Suprapubic skin (tissue), 4 donors: ENCODE measurements at places on chromosomes 6 and 20. TPM values are rescaled to one million over a fixed set of nuclear protein-coding genes. Genes with fewer than 3 reads are reported as not detected.

FKBP1A gene
- total RNA-seq: 100.0 TPM

DNA sequence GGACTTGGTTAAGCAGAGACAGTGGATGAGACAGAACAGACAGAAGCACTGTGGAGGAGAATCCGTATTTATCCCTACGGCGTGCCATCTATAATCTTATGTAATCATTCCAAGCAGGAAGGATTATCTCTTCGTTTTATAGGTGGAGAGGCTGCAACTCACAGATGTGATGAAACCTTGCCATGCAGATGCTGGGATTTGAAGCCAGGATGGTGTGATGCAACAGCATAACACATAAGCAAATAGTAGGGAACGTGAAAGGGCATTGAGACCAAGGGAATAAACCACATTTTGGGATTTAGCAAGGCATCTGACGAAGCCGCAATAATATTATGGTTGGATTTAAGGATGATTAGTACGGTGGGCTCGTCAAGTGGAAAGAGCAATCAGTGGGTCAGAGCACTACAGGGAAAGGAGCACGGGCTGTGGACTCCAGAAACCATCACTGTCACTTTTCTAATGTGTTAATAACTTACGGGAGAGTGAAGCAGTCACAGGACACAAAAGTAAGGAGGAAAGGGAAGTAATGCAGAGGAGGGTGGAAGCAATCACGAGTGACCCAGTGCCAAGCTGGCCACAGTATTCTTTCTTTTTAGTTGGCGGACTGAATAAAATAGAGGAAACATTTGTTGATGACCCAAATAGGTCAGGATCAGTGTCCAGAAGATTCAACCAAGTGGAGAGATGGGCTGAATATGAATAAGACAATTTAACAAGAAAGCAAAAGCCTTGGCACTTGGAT lies 119.6 kb upstream of the EDN1 start:
- DNase-seq: no peak
- no peak overlapping the region for H3K4me3 ChIP-seq
- no peaks in the 10 kb centered on the region for H3K36me3 ChIP-seq
- H3K4me1 ChIP-seq: peaks cover 4% of the 10 kb centered on the region
- H3K27ac ChIP-seq: no peak overlapping the region

DEFB132 gene
- total RNA-seq: 0.34 TPM

DNA sequence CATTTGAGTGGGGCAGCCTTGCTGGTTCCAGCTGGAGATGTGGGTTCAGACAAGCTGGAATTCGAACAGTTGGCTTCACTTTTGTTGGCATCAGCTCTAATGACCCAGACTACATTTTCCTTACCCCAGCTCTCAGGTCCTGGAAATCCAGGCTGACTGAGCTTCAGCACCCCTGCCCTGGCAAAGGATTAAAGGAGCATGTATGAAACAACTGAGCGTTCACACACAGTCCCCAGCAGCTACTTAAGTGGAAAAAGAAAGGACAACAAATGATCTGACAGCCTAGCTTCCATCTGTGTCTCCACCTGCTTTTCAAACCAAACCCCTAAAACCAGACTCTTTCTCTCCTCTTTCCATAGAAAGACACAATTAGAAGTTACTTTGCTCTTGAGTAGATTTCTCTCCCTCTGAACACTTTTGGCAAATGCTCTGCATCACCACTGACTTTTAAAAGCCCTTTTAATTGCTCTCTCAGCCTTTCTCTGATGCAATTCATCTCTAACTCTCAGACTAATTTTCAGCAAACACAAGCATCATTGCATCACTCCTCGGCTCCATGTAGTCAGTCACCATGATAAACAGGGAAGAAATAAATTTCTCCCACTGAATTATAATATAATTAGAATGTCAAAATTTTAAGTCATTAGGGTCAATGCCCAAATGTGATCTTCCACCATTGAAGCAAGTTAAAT lies 28.1 kb downstream of the ROS1 start:
- no peaks in the 10 kb centered on the region for H3K4me1 ChIP-seq
- H3K36me3 ChIP-seq: no peaks in the 10 kb centered on the region
- H3K27me3 ChIP-seq: no peaks in the 10 kb centered on the region
- no peak overlapping the region for H3K27ac ChIP-seq
- no peak for DNase-seq
- H3K4me3 ChIP-seq: no peak overlapping the region

GRCh38 chr6:163243692-163244589 lies 170.6 kb upstream of the QKI start:
- H3K4me1 ChIP-seq: no peaks in the 10 kb centered on the region
- no peaks in the 10 kb centered on the region for H3K27me3 ChIP-seq
- no peak for DNase-seq
- H3K27ac ChIP-seq: peak overlapping the region; percentile 10
- no peak overlapping the region for H3K4me3 ChIP-seq

GRCh38 chr6:113464960-113465359 lies 392.2 kb upstream of the MARCKS start:
- H3K36me3 ChIP-seq: no peaks in the 10 kb centered on the region
- no peak for DNase-seq
- H3K27me3 ChIP-seq: no peaks in the 10 kb centered on the region
- no peak overlapping the region for H3K4me3 ChIP-seq
- no peaks in the 10 kb centered on the region for H3K4me1 ChIP-seq

GRCh38 chr20:39103732-39104131 lies 141.6 kb downstream of the DHX35 start:
- H3K27me3 ChIP-seq: peaks cover 36% of the 10 kb centered on the region
- no peak for DNase-seq
- H3K4me1 ChIP-seq: no peaks in the 10 kb centered on the region
- no peak overlapping the region for H3K27ac ChIP-seq
- H3K4me3 ChIP-seq: no peak overlapping the region

DNA sequence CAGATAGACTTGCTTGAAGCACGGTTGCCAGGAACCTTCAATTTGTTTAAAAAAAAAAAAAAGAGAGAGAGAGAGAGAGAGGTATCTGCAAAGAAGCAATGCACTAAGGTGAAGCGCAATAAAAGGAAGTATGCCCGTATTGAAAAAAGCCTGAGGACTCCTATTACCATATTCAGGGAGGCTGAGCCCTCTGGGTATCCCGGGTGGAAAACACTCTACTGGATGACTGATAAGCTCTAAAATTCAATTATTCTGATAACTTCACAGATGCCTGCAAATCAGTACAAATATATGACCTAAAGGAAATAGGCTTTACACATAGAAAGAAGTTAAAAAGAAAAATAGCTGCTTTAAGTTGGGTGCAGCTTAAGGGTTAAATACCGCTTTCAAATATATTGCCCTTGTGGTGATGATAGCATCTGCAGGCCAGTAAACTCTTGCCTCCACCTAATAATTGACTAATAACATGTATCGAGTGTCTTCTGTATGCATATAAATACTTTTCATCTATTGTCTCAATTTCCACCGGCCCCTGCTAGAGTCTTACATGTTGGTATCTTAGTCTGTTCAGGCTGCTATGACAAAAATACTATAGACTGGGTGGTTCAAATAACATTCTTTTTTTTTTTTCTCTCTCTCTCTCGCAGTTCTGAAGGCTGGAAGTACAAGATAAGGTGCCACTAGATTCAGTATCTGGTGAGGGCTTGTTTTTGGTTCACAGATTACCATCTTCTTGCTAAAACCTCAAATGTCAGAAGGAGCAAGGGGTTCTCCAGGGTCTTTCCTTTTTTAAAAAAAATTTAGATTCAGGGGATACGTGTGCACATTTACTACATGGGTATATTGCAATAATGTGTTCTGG lies 187.4 kb upstream of the JARID2 start:
- H3K27ac ChIP-seq: no peak overlapping the region
- no peak overlapping the region for H3K4me3 ChIP-seq
- no peaks in the 10 kb centered on the region for H3K27me3 ChIP-seq

BPIFB4 gene
- total RNA-seq: not detected

DNA sequence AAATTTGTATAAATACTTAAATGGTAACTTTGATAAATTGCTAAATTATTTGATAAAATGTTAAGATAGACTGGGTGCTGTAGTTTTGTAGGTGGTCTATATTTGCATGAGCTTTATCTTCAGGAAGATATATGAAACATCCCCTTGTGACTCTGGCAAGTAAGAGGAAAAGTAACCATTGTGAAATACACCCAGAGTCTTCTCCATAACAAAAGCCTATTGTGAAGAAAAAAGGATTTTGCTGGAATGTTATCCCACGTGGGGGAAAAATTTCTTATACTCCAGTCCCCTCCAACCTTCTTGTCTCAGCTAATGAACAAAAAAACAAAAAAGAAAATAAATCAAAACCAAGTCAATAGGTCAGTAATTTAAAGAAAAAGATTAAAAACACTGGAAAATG lies 600.7 kb downstream of the HDGFL1 start:
- H3K27ac ChIP-seq: no peak overlapping the region
- H3K4me1 ChIP-seq: no peaks in the 10 kb centered on the region
- no peaks in the 10 kb centered on the region for H3K27me3 ChIP-seq
- no peak overlapping the region for H3K4me3 ChIP-seq
- no peaks in the 10 kb centered on the region for H3K36me3 ChIP-seq
- no peak for DNase-seq

DNA sequence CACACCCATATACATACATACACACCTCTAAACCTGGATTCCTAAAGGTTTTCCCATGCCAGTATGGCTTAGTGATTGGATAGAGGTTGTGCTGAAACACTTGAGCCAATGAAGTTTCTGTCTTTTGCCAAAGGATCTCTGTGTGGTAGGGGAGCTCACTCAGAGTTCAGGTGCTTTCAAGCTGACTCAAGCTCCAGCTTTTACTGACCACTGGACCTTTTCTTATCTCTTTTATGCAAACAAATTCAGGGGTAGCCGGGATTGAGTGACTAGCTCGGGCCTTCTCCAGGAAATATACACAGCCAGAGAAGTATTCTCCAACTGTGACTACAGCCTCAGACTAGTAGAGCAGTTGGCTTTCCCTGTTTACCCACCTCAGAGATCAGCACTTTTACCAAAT lies 21.5 kb upstream of the DSE start:
- DNase-seq: no peak
- H3K27me3 ChIP-seq: no peaks in the 10 kb centered on the region
- H3K4me3 ChIP-seq: no peak overlapping the region
- H3K36me3 ChIP-seq: no peaks in the 10 kb centered on the region
- H3K4me1 ChIP-seq: peaks cover 19% of the 10 kb centered on the region

OR12D1 gene
- total RNA-seq: not detected

DNA sequence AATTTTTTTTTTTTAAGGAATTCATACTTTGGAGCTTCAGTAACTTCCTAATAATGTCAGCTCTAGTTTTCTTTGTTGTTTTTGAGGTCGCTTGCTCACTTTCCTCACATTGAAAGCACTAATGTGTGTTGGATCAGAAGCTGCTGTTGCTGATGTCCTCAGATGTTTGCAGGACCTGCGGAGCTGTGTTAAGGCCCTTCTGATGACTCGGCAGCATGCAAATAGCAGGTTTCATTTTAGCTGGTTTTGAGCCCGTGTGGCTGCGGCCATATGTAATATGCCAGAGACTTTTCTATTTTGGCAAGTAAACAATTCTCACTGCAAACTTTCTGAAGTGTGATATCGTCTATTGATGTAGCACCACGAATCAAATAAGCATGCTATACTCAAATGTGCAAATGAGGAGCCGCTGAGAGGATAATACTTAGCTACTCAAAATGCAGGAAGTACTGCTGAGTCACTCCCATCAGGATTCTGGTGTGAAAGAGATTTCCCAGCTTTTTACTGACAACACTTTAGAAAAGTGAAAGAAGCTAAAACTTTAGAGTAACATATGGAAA lies 187.8 kb downstream of the SASH1 start:
- H3K27ac ChIP-seq: peak overlapping the region; percentile 66
- H3K36me3 ChIP-seq: peaks cover 84% of the 10 kb centered on the region
- peak overlapping the region; percentile 17 for H3K4me3 ChIP-seq
- H3K27me3 ChIP-seq: no peaks in the 10 kb centered on the region
- DNase-seq: no peak

BMP5 gene
- total RNA-seq: 0.13 TPM

DNA sequence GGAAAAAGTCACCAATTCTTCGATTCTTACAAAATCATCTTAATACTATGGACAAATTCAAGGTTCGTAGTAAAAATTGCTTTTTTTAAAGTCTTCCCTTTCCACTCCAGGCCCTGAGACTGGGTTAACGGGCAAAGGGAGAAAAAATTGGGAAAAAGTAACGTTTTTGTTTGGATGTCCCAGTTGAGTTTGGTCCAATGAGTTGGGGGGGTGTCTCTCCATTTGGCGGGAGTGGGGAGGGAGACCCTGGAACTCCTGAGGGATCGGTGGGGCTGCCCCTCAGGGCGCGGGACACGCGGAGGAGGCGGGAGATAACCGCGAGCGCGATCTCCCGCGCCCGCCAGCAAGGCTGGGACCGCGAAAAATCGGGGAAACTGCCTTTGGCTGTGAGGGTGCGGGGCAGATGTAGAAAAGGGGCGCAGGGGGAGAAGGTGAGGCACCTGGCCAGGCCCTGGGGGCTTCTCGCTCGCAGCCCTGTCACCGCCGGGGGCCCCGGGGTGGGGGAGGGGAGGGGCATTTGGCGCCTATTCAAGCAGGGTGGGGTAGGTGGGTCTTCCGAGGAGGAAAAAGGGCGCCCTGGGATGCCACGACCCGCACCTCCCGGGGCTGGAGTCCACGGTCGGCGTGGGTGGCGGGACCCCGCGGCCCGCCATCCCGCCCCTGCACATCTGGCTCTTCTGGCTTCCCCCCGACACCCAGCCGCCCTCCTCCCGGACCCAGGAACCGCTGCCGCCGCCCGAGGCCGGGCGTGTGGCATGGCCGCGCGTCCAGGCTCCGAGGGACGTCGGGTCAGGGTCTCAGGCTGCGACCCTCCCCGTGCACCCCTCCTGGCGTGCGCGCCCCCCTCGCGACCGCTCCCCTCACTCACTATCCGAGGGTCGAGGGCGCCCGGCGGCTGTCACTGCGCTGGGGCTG lies 595 bp downstream of the FBXO5 start:
- no peak overlapping the region for H3K27ac ChIP-seq
- peaks cover 33% of the 10 kb centered on the region for H3K4me1 ChIP-seq
- H3K4me3 ChIP-seq: peak overlapping the region; percentile 83
- H3K36me3 ChIP-seq: no peaks in the 10 kb centered on the region
- peak; percentile 72 for DNase-seq

GRCh38 chr20:58900397-58900796 lies 47.9 kb downstream of the GNAS start:
- peaks cover 20% of the 10 kb centered on the region for H3K36me3 ChIP-seq
- no peak overlapping the region for H3K4me3 ChIP-seq
- DNase-seq: no peak
- H3K27me3 ChIP-seq: no peaks in the 10 kb centered on the region
- H3K4me1 ChIP-seq: peaks cover 62% of the 10 kb centered on the region

GRCh38 chr6:104639668-104640067 lies 220.1 kb downstream of the HACE1 start:
- no peaks in the 10 kb centered on the region for H3K36me3 ChIP-seq
- H3K4me1 ChIP-seq: peaks cover 21% of the 10 kb centered on the region
- H3K27ac ChIP-seq: peak overlapping the region; percentile 77
- no peak for DNase-seq
- H3K27me3 ChIP-seq: no peaks in the 10 kb centered on the region
- H3K4me3 ChIP-seq: no peak overlapping the region

- peak; percentile 84 for DNase-seq
- no peaks in the 10 kb centered on the region for H3K27me3 ChIP-seq
- no peak overlapping the region for H3K27ac ChIP-seq
- no peak overlapping the region for H3K4me3 ChIP-seq
- H3K36me3 ChIP-seq: no peaks in the 10 kb centered on the region
These were observed 299.1 kb upstream of the ID4 start for GRCh38 chr6:19538096-19538495.

GRCh38 chr6:89117211-89118108 lies at the start of gene SRSF12:
Gene SRSF12, minus strand, starts transcription at chr6:89118071. Its CDS starts 184 bp downstream, at chr6:89117887.
- H3K4me3 ChIP-seq: peak within 1 kb of the TSS; percentile 84
- DNase-seq: no peak
- peaks cover 14% of the 10 kb centered on the region for H3K4me1 ChIP-seq
- no peak within 1 kb of the TSS for H3K27ac ChIP-seq
- H3K27me3 ChIP-seq: no peaks in the 10 kb centered on the region

- H3K4me3 ChIP-seq: no peak overlapping the region
- no peak for DNase-seq
- no peaks in the 10 kb centered on the region for H3K36me3 ChIP-seq
- no peak overlapping the region for H3K27ac ChIP-seq
- H3K4me1 ChIP-seq: no peaks in the 10 kb centered on the region
These were observed 5.5 kb downstream of the HLA-DQA1 start for GRCh38 chr6:32642720-32643106.
